Activated naive CD8-positive, alpha-beta T cell treated with anti-CD3 and anti-CD28 coated beads for 36 hours (primary cell): ENCODE measurements at places on chromosomes 4 and X.

- no peak overlapping the region for H3K27ac ChIP-seq
- no peaks in the 10 kb centered on the region for H3K4me1 ChIP-seq
- H3K36me3 ChIP-seq, result no peaks in the 10 kb centered on the region
- DNase-seq, result no peak
Observed at GRCh38 chr4:188297873-188298272, 158.6 kb downstream of the TRIML1 start.

DNA sequence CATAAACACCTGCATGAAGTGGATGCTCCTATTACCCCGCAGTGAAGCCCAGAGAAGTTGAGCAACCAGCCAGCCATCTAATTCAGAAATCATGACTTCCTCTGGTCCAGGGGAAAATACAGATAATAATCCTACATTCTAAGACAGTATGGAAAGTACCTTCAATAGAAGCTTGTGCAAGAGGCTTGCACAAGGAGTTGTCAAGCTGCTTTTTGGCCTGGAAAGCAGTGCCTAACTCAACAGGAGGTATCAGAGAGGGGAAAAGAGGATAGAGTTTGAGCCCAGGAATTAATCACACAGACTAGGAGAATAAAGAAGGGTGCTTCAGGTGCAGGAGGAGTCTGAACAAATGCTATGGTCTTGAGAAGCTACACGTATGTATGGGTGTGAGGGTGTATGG, 26.7 kb downstream of the TMEM192 start:
- H3K4me3 ChIP-seq, result no peak overlapping the region
- no peaks in the 10 kb centered on the region for H3K4me1 ChIP-seq
- H3K27ac ChIP-seq, result no peak overlapping the region
- no peak for DNase-seq

DNA sequence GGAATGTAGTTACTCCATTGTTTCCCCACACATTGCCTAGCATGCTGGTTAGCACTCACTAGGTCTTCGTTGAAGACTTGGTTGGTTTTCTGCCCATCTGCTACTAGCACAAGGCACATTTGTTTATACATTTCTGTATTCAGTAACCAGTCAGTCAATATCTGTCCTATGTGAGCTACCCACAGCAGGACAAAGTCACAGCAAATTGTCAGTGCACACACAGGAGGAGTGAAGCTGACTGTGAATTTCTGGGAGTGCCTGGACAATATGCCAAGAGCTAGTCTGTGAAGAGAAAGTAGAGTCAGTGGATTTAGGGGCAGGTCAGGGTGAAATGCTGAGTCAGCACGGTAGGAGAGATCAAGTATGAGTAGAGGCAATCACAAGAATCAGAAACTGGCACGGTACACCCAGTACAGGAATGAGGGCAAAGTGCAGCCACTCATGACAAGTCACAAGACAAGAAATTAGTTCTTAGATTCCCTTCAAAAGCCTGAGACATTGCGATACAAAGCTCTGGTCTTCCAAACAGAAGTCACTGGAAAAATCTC, 1049.8 kb upstream of the POU3F4 start:
- no peak for DNase-seq
- no peaks in the 10 kb centered on the region for H3K27me3 ChIP-seq
- H3K27ac ChIP-seq, result no peak overlapping the region
- H3K4me1 ChIP-seq, result no peaks in the 10 kb centered on the region
- H3K4me3 ChIP-seq, result no peak overlapping the region

GRCh38 chrX:138859421-138859820, 147.9 kb upstream of the FGF13 start:
- H3K4me3 ChIP-seq, result no peak overlapping the region
- H3K36me3 ChIP-seq, result no peaks in the 10 kb centered on the region
- no peak for DNase-seq
- no peaks in the 10 kb centered on the region for H3K4me1 ChIP-seq
- no peak overlapping the region for H3K27ac ChIP-seq
- no peaks in the 10 kb centered on the region for H3K27me3 ChIP-seq

GRCh38 chrX:64428371-64428770, 33.1 kb upstream of the MTMR8 start:
- H3K27me3 ChIP-seq, result no peaks in the 10 kb centered on the region

DNA sequence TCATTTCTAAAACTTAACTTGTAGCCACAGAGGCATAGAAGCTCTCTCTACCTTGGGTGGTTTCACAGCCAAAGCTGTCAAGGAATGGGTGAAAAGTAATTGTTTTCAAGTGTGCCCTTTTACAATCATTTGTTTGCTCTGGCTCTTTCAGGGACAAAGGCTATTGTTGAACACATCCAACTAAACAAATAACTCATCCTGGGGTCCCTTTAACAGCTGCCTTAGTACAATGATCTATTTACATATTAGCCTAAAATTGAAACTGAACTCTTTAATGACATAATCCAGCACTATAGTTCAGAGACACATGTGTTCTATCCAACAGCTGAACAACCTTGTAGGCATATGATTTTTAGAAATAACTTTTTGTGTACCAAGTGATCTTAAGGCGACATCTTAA, 3.7 kb downstream of the HHIP start:
- peaks cover 60% of the 10 kb centered on the region for H3K27me3 ChIP-seq
- no peak for DNase-seq
- H3K27ac ChIP-seq, result no peak overlapping the region
- peaks cover 18% of the 10 kb centered on the region for H3K4me1 ChIP-seq
- no peak overlapping the region for H3K4me3 ChIP-seq

GRCh38 chr4:47213971-47214370, 182.6 kb downstream of the GABRB1 start:
- no peaks in the 10 kb centered on the region for H3K36me3 ChIP-seq
- H3K27me3 ChIP-seq, result no peaks in the 10 kb centered on the region
- no peaks in the 10 kb centered on the region for H3K4me1 ChIP-seq
- DNase-seq, result no peak
- H3K4me3 ChIP-seq, result no peak overlapping the region
- H3K27ac ChIP-seq, result no peak overlapping the region

DNA sequence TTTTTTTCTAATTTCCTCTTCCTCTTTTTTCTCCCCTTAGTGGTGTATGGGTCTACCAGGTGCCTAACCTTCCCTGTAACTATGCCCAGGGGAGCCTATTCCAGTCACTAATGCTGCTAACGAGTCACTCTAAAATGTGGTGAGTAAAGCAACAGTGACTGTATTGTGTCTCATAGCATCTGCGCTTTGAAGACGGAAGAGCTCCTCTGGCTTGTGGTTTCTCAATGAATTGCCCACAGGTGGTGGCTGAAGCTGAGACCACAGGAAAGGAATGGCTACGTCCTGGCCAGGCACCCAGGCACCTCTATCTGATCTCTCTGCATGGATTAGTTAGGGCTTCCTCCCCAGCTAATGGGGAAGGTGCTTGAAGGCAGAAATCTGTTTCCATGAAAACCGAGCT, 763.5 kb upstream of the FRG1 start:
- no peak for DNase-seq
- no peaks in the 10 kb centered on the region for H3K27me3 ChIP-seq
- no peak overlapping the region for H3K27ac ChIP-seq

DNA sequence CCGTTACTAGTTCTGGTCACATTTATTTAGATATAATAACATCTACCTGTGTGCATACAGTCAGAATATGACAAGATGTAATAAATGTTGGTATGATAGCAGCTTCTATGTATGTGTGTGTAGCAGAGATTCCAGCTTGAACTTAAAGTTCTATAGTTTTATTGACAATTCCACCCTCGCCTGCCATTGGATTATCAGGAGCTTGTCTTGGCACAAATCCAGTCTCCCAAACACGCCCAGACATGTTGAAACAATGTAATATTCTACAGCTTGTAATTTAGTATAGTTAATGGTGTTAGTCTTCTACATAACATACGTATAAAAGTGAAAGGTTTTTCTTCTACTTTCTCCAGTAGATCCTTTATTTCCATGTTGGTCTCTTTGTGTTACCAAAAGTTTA, 44.4 kb downstream of the BBS12 start:
- no peaks in the 10 kb centered on the region for H3K36me3 ChIP-seq
- H3K4me1 ChIP-seq, result no peaks in the 10 kb centered on the region
- peaks cover 12% of the 10 kb centered on the region for H3K27me3 ChIP-seq
- no peak overlapping the region for H3K27ac ChIP-seq
- no peak overlapping the region for H3K4me3 ChIP-seq

DNA sequence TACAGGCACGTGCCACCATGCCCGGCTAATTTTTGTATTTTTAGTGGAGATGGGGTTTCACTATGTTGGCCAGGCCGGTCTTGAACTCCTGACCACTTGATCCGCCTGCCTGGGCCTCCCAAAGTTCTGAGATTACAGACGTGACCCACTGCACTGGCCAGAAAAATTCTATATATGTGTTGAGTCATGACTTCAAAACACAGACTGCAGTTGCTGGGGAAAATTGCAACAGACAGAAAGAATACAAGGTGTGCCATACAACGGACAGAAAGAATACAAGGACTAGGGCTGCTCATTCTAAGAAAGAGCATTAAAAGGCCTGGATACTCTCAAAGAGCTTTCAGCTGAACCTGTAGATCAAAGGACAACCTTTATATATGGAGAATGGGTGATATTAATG, 109.6 kb upstream of the ACSL4 start:
- H3K4me1 ChIP-seq, result peaks cover 7% of the 10 kb centered on the region
- no peak overlapping the region for H3K4me3 ChIP-seq
- no peak overlapping the region for H3K27ac ChIP-seq
- no peaks in the 10 kb centered on the region for H3K27me3 ChIP-seq
- H3K36me3 ChIP-seq, result no peaks in the 10 kb centered on the region

DNA sequence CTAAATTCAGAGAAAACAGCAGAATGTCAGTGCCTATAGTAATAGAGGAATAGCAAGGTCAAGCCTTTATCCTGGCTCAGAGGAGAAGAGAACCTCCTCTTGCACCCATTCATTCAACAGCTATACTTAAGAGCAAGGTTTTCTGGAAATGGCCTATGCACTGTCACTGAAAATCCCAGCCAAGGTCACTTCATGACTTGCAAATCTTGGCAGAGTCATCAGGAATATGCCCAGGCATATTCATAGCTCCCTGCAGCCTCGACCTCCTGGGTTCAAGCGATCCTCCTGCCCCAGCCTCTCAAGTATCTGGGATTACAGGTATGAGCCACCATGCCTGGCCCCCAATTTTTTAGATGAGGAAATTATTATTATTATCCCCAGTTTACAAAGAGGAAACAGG, 35.8 kb upstream of the NOCT start:
- no peak for DNase-seq
- H3K4me3 ChIP-seq, result no peak overlapping the region
- no peak overlapping the region for H3K27ac ChIP-seq
- H3K36me3 ChIP-seq, result no peaks in the 10 kb centered on the region
- no peaks in the 10 kb centered on the region for H3K4me1 ChIP-seq

DNA sequence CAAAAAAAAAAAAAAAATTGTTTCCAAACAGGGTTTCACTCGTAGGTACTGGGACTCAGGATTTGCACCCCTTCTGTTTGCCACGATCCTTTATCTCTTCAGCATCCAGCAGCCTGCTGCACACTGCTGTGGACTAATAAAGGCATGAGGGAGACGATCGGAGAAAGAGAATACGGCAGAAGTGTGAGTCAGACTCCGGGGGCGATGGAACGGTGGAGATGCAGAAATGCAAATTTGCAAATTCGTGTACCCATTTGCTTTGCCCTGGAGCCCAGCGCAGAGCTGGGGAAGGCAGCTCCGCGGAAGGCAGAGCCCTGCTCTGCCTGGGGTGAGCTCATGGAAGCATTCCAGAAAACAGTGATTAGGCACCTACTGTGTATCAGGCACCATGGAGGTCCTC, 270.3 kb downstream of the ASMT start:
- H3K36me3 ChIP-seq, result no peaks in the 10 kb centered on the region
- peaks cover 18% of the 10 kb centered on the region for H3K27me3 ChIP-seq
- DNase-seq, result no peak
- no peak overlapping the region for H3K27ac ChIP-seq
- no peak overlapping the region for H3K4me3 ChIP-seq

- DNase-seq, result no peak
- no peaks in the 10 kb centered on the region for H3K4me1 ChIP-seq
- no peak overlapping the region for H3K4me3 ChIP-seq
Observed at GRCh38 chrX:24607616-24608015, 39.5 kb downstream of the PCYT1B start.
